ENCODE measurements at places on chromosomes 3 and 15. TPM values are rescaled to one million over a fixed set of nuclear protein-coding genes. Genes with fewer than 3 reads are reported as not detected.

MESP1 gene
- 0.47 TPM for polyA plus RNA-seq

VGLL3 gene
- polyA plus RNA-seq = 0.11 TPM

SLC24A5 gene
- polyA plus RNA-seq = not detected

NKTR gene
- polyA plus RNA-seq = 3.5 TPM

TIMP4 gene
- polyA plus RNA-seq = 0.13 TPM

PARP15 gene
- 0.09 TPM for polyA plus RNA-seq

SRGAP3 gene
- 5.0 TPM for polyA plus RNA-seq

MEGF11 gene
- polyA plus RNA-seq = not detected

UBL7 gene
- 77.4 TPM for polyA plus RNA-seq

AGBL1 gene
- not detected for polyA plus RNA-seq

UBAP1L gene
- polyA plus RNA-seq = 0.27 TPM

CADM2 gene
- polyA plus RNA-seq = not detected

TBC1D21 gene
- polyA plus RNA-seq = not detected

TNNC1 gene
- 0.19 TPM for polyA plus RNA-seq

TMEM158 gene
- polyA plus RNA-seq = 5.8 TPM

SPTSSB gene
- polyA plus RNA-seq = not detected

IL17RD gene
- 0.56 TPM for polyA plus RNA-seq

TKT gene
- 603 TPM for polyA plus RNA-seq

EIF2B5 gene
- polyA plus RNA-seq = 37.7 TPM

EPB42 gene
- polyA plus RNA-seq = not detected

ROPN1 gene
- polyA plus RNA-seq = not detected

MASP1 gene
- not detected for polyA plus RNA-seq

PLIN1 gene
- polyA plus RNA-seq = 0.12 TPM

GCSAM gene
- polyA plus RNA-seq = 0.85 TPM

Measured in foreskin keratinocyte (primary cell).